ENCODE measurements at places on chromosomes 6 and 20.
A peak's percentile ranks its signal among the peaks of the same experiment; 100 is the strongest.

DNA sequence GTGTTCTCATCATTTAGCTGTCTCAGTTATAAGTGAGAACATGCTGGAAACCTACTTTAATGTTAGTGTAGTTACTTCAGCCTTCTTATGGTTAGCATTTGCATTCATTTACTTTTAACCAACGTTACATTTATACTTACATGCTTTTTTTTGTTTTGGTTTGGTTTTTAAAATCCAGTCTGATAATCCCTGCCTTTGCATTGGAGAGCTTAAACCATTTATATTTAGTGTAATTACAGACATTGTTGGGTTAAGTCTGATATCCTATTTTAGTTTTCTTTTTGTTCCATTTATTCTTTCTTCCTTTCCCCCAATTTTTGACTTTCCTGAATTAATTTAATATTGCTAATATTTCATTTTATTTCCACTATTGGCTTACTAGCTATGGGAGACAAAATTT, 70.2 kb downstream of the AIG1 start:
- no peak for DNase-seq

GRCh38 chr20:36688630-36689029, 42.6 kb upstream of the SLA2 start:
- DNase-seq, result no peak

DNA sequence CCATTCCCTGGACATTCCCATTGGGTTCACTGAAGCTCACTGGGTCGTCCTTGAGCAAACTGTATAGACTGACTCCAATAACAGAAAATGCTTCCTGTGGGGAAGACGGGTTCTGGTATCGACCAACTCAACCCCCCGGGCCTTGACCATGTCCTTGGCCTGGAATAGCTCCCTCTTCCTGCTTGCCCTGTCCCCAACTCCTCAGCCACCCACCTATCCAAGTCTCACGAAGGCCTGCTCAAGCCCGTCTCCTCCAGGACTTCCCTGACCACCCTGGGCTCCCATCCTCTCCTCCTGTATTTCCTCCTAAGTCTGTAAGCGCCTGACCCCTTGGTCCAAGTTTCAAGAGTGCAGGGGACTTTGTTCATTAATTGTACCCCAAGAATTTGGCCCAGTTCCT, 2.8 kb upstream of the HMGA1 start:
- DNase-seq, result peak; percentile 13

DNA sequence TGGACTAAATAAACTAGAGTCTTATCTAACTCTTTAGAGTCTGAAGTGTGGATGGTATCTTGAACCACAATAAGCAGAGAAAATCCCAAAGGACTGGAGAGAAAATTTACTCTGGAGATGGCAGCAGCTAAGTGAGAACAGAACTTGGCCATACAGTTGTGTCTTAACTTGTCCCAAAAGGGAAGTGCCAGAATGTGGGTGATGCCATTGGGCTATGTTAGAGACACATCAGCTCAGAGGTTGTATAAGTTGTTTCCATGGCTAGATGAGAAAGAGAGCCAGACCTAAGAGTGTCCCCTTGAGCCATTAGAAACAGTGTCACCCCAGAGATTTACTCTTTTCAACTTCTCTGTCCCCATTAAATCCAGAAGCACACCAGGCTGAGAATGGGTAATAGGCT, 36.2 kb downstream of the FOXO3 start:
- DNase-seq, result peak; percentile 73

- DNase-seq, result no peak
These were observed 2.6 kb upstream of the GID8 start for GRCh38 chr20:62935204-62935967.

DNA sequence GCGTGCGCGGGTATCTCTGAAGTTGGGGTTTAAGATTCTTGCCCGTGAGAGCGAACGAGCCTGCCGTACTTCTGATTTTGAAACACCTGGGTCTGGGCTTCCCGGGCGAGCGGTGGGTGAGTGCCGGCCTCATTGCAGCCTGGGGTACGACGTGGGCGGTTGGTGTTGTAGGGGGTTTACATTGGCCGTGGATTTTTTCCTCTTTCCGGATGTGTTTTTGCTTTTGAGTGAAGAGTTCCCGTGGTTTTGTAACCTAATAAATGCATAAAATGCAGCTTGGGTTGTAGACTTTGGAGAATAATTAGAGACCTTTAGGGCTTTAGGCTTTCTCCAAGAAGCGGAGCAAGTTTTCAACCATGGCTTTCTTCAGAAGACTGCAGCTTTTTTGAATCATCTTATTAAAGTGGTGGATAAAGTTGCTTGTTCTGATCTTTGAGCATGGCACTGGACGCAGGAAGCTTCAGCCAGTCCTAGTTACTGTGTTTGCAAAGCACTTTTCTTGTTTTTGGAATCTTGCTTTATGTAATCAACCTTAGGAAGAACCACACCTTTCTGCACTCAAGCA, 314 bp downstream of the FARS2 start:
- no peak for DNase-seq

- DNase-seq, result no peak
These were observed 77.6 kb downstream of the HIVEP2 start for GRCh38 chr6:142867355-142867801.

DNA sequence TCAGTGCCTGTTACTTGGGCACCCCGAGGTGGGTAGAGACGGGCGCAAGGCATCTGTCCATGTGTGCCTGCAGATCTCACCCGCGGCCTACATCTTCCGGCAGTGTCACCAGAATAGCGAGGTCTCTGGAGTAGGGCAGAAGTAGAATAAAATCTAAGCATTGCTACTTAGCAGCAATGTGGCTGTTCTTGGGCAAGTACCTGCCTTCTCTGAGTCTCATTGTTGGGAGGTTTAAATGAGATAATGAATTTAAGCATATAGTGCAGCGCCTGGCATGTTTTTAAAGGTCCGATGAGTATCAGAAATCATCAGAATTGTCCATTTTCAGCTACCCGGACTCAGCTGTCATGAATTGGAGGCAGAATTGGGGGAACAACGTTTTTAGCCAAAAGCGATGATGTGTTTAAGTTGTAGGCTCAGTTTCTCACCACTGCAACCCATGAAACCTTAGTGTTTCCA, 800 bp downstream of the ABCC10 start:
- DNase-seq, result no peak
